ENCODE measurements at places on chromosomes 1 and 21.

DNA sequence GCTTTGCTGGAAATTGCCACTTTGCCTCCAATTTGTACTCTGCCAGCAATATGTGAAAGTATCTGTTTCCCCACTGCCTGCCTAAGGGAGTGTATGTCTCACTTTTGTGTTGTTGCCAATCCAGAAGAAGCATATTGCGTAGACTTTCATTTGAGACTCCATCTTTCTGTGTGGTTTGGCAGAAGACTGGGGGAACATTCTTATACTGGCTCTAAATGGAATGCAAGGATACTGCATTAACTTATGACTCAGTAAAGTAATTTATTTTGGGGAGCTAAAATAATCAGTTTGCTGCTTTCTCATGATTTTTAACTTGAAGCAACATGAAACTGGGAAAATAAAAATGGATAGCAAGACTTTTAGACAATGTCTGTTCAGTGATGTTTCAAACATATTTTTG lies 107.7 kb upstream of the TMPRSS2 start:
- DNase-seq: no peak

DNA sequence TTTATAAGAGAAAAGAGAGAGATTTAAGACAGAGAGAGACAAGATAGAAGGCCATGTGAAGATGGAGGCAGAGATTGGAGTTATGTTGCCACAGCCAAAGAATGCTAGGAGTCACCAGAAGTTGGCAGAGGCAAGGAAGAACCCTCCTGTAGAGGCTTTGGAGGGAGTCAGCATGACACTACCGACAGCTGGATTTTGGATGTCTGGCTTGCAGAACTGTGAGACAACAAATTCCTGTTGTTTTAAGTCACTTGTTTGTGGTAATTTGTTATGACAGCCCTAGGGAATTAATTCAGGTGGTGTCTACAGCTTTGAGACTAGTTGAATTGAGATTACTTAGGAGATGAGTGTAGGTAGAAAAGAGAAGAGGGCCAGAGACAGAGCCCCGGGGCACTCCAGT lies 158.5 kb downstream of the DNM3 start:
- no peak for DNase-seq

GRCh38 chr1:182621906-182622305 lies 17.7 kb upstream of the RGS16 start:
- no peak for DNase-seq

- DNase-seq: no peak
Measured at GRCh38 chr1:211577277-211577818, 1.6 kb downstream of the SLC30A1 start.
